NCI-H1417 treated with DMSO at 0.1 percent for 48 hours (cell line): ENCODE measurements at places on chromosomes 2 and 18.

GRCh38 chr2:19733390-19733789, 168.4 kb downstream of the TTC32 start:
- DNase-seq = no peak

GRCh38 chr2:71725836-71726235, 272.5 kb downstream of the DYSF start:
- DNase-seq = no peak

- peak; percentile 25 for DNase-seq
These were observed 167.8 kb downstream of the PMAIP1 start for GRCh38 chr18:60067426-60068210.

DNA sequence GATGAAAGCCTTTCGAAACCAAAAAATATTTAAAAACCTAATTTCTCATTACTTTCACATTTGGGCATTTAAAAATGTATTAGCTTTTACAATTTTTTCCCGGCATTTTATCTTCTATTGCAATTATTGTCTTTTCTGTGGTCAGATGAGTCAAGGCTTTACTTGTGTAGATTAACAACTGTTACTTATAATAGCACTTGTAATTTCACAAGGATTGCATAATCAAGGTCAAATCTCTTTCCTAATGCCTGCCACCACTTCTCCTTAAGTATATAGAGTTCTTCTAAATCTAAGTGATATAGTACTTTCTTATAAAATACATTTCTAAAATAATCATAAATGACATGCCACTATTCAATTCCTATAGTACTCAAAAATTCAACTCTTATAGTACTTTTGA, 67.2 kb downstream of the SLC8A1 start:
- no peak for DNase-seq

GRCh38 chr2:110866045-110866444, 133.7 kb downstream of the ACOXL start:
- no peak for DNase-seq

DNA sequence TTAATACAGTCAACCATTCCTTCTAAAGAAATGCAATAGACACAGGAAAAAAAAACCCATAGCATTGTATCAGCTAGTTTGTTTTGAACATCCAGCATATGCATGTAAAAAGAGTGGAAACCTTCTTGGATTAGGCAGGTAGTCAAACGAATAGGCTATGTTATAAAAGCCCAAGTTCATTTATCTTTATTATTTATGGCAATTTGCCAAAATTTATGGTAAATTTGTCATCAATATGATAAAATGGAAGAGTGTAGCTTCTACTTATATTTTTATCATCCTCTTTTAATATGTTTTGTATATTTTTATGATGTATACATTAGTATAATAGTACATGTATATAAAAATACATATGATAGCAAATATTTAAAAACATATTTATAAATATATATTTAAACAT, 23.9 kb downstream of the DSC1 start:
- DNase-seq = no peak

GRCh38 chr2:31032475-31032874, 105.8 kb downstream of the GALNT14 start:
- no peak for DNase-seq

DNA sequence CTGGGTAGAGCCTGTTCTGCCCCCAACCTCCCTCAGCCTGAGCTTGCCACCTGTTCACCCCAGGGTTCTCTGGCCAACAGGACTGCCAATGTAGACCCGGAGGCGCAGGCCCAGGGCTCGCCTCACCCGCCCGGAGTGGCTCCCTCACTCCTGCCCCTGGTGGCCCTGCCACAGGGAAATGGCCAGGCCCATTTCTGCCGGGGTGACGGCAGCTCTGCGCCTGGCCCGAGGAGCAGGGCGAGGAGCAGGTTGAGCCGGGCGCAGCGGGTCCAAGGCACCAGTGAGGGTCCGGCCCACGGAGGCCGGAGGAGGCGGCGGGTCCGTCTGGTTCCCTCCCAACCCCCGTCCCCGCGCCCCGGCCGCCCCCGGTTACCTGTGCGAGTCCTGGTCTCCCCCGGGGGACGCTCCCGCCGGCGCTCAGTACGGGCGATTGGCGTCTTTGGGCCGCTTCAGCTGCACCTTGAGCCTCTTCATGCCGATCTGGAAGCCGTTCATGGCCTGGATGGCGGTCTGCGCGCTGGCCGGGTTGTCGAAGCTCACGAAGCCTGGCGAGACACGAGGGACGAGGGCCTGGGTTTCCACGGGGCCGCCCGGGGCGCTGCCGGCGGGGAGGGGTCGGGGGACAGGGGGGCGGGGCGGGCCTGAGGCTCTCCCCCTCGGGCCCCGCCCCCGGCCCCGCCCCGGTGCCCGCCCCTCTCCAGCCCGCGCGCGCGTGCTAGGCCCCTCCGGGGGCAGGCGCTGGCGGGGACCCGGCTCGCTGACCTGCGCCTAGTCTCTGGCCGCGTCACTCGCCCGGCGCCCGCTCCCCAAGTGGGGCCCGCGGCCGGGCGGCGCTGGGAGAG, 312.0 kb downstream of the CELF4 start:
- no peak for DNase-seq

- DNase-seq = no peak
These were observed 302.2 kb upstream of the DDX18 start for GRCh38 chr2:117512307-117512706.

DNA sequence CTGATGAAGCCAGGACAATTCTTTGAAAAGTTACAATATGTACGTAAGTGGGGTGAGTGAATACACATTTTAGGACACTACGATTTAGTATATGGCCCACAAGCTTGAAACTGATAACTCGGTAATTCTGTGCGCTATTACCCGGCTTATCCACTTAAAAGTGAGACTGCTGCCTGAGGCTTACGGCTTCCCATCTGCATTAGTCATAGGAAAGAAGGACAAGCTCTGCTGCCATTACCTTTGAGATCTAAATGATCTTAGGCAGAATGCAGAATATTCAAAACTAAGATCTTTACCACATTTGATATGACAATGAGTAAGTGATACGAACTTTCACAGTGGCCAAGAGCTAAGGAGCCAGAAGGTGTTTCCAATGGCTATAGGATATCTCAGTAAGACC, 133.3 kb downstream of the GAREM1 start:
- no peak for DNase-seq

DNA sequence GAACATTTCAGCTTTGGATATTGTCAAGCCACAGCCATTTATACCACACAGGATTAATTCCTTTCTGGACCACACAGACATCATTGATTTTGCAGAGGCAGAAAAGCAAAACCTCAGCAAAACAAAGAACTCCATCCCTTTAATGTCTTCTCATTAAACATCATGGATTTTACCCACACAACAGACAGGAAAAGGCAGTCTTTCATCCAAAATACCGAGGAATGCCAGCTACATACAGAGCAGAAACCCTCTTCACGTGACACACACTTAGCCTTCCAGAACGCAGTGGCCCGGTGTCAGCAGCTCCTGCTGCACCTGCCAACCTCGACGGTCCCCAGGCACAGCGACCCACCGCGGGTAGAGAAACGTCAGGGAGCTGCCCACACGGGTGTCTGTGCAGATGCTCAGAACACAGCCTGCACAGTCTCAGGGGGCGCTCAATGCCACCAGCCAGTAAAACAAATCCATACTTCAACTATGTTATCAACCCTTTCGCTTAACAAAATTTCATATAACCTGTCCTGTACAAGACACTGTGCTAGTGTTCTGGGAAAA, 304.5 kb downstream of the EIPR1 start:
- DNase-seq = no peak

DNA sequence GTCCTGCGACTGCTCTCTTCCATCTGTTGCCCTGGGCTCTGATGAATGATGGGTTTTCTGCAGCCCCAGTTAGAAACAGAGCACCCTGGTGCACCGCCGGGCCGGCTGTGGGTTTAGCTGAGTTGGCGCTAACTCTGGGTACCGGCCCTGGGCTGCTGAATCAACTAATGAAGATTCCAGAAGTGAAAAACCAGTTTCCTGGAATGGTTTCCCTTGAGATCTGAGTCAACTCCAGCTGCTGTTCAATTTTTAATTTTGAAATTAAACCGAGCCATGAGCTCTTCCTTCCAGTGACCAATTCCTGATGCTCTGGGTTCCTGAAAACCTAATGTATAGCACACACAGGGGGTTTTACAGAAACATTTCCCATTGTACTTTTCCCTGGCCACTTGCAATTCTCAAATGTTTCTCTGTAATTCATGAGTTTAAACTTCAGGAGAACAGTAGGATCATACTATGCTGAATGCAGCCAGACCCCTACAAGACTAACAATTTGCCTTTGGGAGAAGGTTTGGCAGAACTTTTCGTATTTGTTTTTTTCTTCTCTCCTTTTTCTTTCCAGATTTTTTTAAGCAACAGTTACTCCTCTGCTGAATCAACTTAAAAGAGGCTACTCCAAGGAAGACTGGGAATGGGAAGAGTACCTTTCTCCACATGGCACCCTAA, 5.5 kb downstream of the COL6A3 start:
- no peak for DNase-seq

DNA sequence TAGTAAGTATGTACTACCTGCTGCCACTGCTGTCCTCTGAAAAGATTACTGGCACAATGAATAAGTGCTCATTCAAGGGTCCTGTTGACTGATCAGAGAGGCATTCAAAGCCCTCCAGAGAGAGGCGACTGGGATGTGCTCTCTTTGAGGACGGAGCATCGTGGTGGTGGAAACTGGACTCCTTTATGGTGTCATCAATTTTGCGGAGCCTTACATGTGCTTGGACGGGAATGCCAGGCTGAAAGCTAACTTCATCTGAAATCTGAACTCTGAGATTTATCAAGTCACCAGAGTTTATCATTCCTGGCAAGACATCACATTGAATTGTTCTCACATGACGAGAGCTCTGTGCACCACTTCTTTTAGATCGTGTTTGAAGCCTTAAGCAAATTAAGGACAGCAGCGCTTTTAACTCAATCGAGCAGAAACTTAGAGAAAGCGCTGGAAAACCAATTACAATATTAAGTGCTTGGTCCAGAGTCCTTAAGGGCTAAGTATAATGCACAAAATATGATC, 138.3 kb downstream of the NCK2 start:
- DNase-seq = no peak

GRCh38 chr2:159612255-159612901, 4.0 kb downstream of the BAZ2B start:
- DNase-seq = no peak

- no peak for DNase-seq
These were observed 22.7 kb upstream of the TFPI start for GRCh38 chr2:187576906-187577305.

DNA sequence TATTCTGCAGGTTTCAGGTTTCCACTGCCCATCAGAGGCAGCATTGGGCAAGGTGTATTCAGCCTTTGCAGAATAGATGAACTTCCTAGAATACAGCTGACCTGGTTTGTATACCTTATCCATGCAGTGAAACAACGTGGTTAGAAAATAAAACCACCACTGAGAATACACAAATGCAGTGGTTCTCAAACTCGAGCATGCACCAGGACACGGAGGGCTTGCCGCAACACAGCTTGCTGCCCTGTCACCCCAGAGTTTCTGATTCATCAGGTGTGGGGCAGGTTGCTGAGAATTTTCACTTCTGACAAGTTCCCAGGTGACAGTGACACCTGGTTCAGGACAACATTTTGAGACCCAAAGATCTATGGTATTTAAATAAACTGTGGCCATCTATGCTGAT, 23.4 kb upstream of the C1D start:
- no peak for DNase-seq

GRCh38 chr2:240226672-240227537, 86.4 kb upstream of the OTOS start:
- DNase-seq = no peak

GRCh38 chr18:58792086-58792485, 72.6 kb upstream of the ZNF532 start:
- DNase-seq = no peak

DNA sequence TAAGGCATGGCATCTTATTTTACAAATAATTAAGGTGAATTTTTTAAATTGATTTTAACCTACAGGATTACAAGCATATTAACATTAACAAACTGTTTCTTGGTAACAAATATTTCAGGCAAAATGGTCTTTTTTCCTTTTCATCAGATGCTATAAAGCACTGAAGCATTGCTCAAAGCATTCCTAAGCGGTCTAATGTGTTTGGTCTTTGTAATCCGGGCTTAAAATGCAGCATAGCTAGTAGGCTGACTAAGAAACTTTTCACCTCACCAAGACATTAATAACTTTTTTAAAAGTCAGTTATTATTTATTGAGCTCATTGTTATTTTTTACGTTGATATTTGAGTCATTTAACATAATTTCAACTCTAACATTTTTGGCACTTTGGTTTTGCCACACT, 538.8 kb upstream of the SLC39A10 start:
- DNase-seq = no peak

DNA sequence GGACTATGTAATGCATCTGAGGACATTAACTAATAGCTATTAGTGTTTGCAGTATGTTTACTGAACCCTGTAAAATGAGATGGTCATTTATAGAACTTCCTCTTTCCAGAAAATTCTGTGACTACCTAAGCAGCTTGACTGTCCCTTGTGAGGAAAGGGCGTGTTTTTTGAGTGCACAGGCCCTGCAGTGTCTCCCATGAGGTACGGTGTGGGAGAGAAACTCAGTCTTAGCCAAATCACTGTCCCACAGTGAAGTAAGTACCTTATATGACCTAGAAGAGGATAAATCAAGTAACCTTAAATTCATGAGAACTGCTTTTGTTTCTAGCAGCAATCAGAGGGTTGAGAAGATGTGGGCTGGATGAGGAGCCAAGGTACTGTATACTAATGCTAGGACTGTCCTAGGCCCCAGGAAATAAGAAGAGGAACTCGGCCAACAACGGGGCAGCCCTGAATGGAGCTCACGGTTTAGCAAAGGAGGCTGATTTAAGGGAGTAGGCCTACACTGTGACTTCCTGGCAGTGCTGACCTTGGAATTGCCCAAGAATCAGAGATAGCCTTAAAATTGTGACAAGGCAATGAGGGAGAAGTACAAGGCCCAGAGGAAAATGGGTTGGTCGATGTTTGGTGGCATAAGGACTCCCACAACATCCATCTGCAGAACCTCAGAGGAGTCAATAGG, 103.5 kb upstream of the CTAGE1 start:
- no peak for DNase-seq

DNA sequence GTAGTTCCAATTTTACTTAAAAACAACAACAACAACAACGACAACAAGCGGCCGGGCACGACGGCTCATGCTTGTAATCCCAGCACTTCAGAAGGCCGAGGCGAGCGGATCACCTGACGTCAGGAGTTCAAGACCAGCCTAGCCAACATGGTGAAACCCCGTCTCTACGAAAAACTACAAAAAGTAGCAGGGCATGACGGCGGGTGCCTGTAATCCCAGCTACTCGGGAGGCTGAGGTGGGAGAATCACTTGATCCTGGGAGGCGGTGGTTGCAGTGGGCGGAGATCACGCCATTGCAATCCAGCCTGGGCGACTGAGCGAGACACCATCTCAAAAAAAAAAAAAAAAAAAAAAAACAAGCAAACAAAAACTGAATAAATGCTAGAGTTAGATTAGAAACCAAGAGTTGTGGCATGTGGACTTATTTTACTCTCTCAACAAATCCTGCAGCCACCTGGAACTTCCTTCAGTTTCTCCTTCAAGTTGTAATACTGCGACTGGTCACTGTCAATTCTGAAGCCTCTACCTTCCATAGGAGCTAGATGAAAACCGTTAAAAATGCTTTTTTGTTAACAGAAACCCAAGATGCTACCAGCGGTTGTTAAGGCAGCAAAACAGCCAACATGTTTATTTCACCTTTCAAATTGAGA, 1.3 kb downstream of the ATP5F1A start:
- no peak for DNase-seq

GRCh38 chr18:42583283-42583731, 532.2 kb downstream of the RIT2 start:
- no peak for DNase-seq
